ENCODE measurements at places on chromosomes 12 and 14.

DNA sequence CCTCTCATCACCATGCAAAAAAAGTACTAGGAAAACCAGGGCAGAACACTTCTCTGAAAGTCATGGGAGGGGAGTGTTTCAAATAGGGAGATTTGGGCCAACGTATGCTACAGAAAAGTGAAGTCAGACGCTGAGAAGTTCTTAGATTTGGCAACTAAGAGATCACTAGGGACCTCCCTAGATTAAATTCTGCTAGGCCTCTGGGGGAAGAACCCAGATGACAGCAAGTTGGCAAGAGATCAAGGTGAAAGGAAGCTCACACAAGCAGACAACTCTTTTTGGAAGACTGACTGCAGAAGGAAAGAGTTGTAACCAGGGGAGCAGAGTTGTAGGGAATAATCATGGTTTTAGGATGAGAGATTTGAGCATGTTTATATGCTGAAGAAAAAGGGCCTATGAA is 20.7 kb downstream of the IQSEC3 start:
- no peak for DNase-seq

- DNase-seq = peak; percentile 85
Measured at GRCh38 chr12:41521872-41522379, 333.8 kb downstream of the PDZRN4 start.

DNA sequence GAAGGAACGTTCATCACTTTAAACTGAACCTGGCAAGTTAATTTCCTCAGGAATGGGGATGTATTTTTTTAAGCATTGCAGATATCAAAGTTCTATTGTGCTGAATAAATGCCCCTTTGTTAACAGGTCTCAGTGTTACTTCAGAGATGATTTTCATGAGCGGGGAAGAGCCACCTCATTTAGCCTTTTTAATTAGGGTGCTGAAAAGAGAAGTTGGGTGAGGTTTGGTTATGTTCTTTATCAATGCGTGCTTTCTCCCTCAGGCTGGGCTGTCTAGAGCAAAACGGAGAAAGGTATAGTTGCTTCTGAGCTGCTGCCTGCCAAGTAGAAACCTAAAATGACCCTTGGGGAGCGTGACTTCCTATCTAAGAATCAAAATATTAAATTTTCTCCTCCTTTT is 8.0 kb upstream of the HIP1R start:
- no peak for DNase-seq

GRCh38 chr14:30842431-30842830 is 31.9 kb upstream of the COCH start:
- DNase-seq = no peak

DNA sequence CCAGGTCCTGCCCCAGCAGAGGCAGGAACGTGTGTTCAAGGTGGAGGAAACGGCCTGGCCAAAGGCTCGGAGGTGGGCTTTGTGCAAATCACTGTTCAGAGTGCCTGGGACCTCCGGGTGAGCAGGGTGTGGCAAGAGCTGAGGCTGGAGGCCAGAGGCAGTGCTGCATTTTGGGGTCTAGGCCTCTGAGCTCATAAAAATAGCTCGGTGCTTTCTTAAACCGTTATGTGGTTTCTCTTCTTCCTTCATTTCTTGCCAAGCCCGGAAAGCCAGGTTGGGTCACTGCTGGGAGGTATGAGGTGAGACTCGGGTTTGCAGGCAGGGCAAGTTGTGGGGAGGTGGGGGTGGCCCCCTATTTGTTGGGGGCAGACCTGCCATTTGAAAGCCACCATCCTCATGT is 178.8 kb upstream of the MYL2 start:
- no peak for DNase-seq

GRCh38 chr12:1509413-1510052 is 84.8 kb downstream of the FBXL14 start:
- DNase-seq = no peak

DNA sequence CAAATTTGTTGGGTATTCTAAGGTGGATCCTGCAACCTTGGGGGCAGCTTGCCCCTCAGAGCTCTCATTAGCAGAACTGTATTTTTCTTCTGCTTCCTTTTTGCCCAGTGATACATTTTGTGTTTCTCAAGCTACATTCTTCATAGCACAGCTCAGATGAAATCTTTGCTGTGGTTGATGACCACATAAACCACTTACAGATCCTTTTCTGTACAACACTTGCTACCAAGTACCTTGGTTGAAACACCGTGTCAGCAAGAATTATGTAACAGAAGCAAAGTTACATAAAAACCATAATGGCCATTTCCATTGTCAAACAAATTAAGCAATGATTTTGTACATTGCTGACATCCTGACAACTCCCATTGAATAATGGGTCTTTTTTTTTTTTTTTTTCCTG is 9.7 kb upstream of the PLBD1 start:
- no peak for DNase-seq

DNA sequence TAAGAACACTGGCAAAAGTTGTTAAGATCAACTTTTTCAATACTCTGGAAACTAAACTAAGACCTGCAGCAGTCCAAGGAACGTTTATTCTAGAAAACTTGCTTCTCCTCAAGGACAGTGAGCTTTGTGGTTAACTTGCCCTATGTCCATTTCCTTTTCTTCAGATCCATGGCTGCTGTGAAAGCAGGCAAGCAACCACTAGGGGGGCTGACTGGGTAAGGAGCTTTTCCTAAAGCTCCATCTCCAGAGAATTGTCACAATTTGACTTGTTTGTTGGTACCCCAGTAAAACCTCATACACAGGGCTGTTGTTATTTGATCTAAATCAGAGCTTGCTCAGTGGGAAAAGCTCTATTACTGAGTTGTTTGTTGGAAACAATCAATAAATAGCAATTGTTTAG is 10.1 kb upstream of the RPL10L start:
- DNase-seq = no peak

- no peak for DNase-seq
Measured at GRCh38 chr12:108643941-108644810, 10.5 kb upstream of the SELPLG start.

- DNase-seq = no peak
Measured at GRCh38 chr12:12451098-12451497, 94.2 kb downstream of the BORCS5 start.

DNA sequence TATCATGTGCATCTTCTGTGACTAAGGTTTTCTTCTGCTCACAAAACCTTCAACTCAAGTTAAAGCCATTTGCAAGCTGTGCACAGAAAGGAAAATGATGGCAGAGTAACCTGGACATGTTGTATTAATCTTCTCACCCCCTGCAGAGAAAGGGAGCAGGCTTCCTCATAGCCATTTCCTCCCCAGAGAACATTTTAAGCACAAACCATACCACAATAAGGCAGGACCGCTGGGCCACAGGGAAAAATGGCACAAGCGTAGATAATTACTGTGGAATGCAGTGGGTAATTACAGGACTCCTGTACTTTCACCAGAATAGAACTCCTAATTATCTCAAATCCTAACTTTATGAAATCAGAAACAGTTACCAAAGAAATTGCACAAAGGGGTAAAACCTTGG is 215.7 kb downstream of the KIF21A start:
- DNase-seq = no peak

GRCh38 chr12:10363914-10364814 is 25.7 kb downstream of the KLRK1 start:
- DNase-seq = peak; percentile 62

DNA sequence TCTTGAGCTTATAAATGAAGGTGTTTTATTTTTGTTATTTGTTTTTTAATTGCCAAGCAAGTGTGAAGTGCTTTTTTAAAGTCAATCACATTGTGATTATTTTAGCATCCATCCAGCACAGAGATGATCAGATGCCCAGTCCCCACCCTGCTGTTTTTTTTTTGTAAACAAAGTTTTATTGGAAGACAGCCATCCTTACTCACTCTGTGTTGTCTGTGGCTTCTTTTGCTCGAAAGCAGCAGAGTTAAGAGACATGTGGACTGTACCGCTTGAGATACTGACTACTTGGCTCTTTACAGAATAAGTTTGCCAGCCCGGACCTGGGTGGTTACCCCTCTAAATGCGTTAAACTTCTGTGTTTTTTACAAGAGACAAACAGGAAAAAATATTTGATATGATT is 30.9 kb upstream of the AMN start:
- DNase-seq = peak; percentile 43

DNA sequence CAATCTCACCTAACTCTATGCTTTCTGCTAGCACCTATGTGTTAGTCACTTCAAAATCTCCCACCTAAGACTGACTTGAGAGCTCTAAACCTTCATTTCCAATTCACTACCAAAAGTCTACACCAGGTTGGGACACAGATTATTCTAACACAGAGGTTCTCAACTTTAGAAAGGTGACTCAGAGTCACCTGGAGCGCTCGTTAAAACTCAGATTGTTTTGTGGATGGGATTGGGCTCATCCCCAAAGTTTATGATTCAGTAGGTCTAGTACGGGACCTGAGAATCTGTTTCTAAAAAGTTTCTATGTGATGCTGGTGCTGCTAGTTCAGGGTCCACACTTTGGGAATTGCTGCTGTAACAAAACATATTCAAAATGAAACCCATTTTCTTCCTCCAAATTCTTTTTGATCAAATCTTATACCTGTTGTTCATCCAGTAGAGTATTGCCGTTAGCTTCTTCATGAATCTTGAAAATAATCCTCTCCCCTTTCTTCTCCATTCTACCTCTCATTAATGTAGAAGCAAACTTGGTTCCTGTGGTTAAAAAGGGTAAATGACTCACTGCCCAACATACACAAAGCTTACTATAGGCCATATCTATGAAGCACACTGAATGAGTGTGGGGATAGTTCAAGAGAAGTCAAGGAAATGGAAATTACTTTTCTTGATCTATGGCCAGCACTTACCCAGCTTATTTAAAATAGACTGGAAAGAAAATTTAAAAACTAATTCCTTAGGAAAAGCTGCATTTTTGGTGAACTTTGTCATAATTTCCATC is 206.7 kb downstream of the KIF21A start:
- no peak for DNase-seq

DNA sequence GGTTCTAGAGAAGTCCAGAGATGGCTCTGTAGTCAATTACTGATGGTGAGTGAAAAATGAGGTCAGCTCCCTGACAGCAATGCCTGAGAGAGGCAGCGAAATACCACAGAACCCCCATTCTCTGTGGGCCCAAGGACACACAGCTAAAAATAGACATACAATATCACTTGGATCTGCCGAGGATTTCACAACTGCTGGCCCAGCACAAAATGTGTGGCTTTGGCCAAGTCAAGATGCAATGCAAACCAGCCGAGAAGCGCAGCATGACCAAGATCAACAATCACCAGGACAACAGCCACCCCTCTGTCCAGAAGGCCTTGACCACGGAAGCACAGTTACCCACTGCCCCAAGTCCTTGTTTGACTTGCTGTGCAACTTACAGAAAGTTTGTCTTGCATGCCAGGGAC is 52.2 kb downstream of the CKAP4 start:
- DNase-seq = peak; percentile 70

- DNase-seq = peak; percentile 97
Measured at GRCh38 chr12:47819896-47820630, at the start of gene HDAC7. TSS of gene HDAC7 (minus strand) at chr12:47819903. CDS start at chr12:47819785, 118 bp downstream.

DNA sequence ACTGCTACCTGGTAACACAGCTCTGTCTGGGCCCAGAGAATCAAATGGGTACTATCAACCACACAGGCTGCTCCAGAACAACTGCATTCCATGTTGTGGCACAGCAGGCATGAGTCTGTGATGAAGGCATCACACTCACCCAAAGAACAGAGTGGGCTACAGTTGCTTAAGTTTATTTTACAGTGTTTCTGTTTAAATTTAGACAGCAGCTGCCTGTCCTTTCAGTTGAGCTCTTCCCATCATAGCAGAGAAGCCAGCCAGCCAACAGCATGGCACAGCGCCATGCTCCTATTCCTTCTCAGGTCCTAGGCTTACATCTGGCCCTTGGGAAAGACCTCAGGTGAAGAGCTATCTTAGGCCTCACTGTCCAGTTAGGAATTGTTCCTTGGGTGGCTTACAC is 147.0 kb upstream of the FRMD6 start:
- no peak for DNase-seq

DNA sequence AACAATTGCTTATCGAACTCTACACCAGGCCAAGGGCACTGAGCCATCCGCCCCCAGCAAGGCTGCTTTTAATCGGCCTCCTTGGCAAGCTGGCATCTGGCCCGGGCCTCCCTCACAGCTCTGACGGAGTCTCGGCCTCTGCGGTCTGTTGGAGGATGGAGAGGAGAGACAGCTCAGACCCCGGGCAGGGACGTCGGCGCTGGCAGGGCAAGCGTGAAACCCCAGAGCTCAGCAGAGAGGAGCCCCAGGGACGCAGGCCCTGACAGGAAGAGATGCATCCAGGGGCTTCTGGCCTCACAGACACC is 17.5 kb downstream of the CAMKK2 start:
- DNase-seq = peak; percentile 17

- no peak for DNase-seq
Measured at GRCh38 chr14:20712904-20713303, 24.3 kb downstream of the ANG start.

DNA sequence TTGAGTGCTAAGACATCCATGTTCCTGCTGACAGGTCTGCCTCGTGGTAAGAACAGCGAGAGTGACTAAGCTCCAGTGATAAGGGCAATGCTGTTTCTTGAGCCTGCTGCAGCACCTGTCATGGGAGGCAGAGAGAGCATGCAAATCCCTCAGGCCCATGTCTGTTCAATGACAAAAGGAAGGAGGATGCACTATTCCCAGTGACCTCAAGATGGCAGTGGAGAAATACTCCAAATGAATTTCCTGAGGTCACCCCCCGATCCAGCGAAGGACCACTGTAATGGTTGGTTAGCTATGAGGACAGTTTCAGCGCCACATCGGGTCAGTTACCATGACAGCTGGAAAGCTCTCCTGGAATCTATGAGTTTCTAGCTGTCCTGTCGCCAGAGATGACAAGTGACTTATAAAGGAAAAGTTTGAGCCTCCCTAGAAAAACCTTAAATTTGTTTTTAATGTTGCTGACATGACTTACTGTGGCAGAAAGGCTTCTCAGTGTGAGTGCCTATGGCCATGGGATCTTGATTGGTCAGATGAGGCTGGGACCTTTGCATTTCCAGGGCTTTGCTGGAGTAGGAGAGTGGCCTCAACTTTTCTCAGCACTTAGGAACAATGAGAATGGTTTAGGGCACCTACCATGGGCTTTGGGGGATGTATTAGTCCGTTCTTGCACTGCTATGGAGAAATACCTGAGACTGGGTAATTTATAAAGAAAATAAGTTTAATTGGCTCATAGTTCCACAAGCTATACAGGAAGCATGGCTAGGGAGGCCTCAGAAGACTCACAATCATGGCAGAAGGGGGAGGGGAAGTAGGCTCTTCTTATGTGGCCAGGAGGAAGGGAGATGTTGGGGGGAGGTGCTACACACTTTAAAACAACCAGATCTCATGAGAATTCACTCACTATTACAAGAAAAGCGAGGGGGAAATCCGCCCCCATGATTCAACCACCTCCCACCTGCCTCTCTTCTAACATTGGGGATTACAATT is 88.0 kb upstream of the TMEM260 start:
- peak; percentile 18 for DNase-seq

Measured in foreskin fibroblast (primary cell).